Stimulated activated CD8-positive, alpha-beta memory T cell treated with anti-CD3 and anti-CD28 coated beads, Interleukin-4, amount 100 ng/mL, for 48 hours (primary cell): ENCODE measurements at places on chromosomes 3 and 15.
A peak's percentile ranks its signal among the peaks of the same experiment; 100 is the strongest.

- DNase-seq, result peak; percentile 80
Observed at GRCh38 chr15:85412956-85413854, 32.8 kb downstream of the AKAP13 start.

GRCh38 chr3:157906627-157907026 is 199.6 kb downstream of the SHOX2 start:
- DNase-seq, result no peak

GRCh38 chr3:158453865-158454264 is 117.1 kb upstream of the MLF1 start:
- DNase-seq, result no peak

DNA sequence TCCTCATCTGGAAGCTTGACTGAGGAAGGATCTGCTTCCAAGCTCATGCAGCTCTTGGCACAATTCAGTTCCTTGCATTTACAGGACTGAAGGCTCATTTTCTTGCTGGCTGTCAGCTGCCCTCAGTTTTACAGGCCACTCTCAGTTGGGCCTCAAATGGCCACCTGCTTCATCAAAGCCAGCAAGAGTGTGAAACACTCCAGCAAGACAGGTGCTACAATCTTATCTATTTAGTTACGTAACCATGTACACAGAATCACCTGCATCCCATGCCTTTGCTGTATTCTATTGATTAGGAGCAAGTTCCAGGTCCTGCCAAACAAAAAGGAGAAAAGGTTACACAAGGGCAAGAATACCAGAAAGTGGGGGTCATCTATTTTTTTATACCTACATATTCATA is 40.8 kb downstream of the RHCG start:
- DNase-seq, result no peak

GRCh38 chr3:116749388-116749787 is 39.8 kb downstream of the TUSC7 start:
- no peak for DNase-seq

GRCh38 chr3:64191822-64192221 is 33.4 kb downstream of the PRICKLE2 start:
- no peak for DNase-seq
